ENCODE measurements at places on chromosomes 11 and 22.

- DNase-seq, result no peak
Observed at GRCh38 chr11:105296806-105297205, 157.2 kb upstream of the CARD18 start.

DNA sequence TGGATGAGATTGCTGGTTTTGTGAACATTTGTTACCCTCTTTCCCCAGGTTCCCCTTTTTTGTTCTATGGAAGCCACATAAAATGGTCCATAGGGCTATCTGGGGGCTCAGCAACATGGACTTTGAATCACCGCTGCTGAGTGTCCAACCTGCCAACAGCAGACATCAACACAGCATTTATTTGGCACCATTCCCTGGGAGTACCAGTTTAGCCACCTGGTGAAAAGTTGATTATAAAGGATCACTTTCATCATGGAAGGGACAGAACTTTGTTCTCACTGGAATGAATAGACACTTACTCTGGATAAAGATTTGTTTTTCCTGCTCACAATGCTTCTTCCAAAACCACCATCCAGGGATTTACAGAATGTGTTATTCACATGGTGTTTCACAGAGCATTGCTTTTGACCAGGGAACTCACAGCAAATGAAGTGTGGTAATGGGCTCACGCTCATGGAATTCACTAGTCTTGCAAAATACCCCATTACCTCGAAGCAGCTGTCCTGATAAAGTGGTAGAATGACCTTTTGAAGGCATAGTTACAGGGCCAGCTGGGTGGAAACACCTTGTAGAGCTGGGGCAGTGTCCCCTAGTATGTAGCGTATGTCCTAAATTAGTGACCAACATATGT, 43.9 kb downstream of the ADM start:
- no peak for DNase-seq

GRCh38 chr11:115950660-115951059, 446.4 kb upstream of the CADM1 start:
- DNase-seq, result no peak

- DNase-seq, result no peak
Observed at GRCh38 chr11:21534288-21534687, 658.6 kb upstream of the ANO5 start.

DNA sequence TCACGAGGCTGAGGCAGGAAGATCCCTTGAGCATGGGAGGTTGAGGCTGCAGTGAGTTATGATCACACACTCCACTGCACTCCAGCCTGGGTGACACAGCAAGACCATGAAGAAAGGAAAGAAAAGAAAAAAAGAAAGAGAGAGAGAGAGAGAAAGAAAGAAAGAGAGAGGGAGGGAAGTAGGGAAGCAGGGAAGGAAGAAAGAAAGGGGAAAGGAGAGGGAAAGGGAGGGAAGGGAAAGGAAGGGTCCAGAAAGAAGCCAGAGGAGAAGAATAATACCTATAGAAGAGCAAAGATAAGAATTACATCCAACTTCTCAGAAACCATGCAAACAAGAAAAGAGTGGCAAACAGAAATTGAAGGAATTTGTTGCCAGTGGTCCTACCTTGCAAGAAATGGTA, 17.2 kb upstream of the ZFTA start:
- no peak for DNase-seq

DNA sequence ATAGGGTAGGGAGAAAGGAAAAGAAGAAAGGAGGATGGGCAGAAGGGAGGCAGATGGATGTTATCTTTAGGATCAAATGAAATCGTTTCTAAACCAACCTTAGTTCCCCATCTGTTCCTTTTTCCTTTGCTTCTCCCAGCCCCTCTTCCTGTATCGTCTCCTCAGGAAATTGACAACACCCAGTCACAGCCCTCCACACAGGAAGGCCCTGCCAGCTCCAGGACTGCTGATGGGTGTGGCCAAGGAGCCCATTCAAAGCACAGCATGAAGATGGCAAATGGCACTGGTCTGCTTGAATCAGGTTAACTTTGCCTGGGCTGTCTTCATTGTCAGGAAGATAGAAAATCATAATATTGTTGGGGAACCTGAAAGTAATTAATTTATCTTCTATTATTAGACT, 164.8 kb downstream of the C11orf87 start:
- DNase-seq, result no peak

GRCh38 chr11:121572571-121573059, 119.8 kb upstream of the SORL1-AS1 start:
- no peak for DNase-seq

DNA sequence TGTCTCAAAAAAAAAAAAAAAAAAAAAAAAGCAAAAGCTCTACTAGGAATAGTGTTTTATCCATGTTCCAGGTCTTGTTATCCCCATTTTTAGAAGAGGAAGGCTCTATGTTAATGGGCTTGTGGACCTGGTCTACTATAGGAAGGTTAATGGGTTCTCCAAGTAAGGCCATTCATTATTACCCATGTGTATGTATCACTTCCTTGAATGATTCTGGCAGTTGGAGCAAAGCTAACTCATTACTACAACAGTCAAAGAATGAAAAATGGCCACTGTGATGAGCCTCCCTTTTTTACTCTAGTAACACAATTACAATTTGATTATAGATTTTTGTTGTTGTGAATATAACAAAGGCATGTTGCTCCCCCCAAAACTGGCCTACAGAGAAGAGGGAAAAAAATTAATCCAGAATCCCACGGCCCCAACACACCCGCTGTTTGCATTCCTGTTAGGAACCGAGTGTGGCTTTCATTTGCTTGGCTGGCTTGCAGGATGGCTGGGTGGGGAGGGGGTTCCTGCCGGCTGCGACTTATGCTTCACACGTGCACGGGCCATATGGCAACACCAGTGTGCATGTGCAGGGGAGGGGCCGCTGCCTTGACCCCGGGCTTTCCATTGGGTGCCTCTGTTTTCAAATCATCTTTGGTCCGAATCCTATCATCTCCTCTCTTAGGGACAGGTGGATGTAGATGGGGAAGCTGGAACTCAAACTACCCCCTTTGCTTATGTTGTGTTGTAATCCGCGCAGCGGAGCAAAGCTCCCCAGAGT, 148.8 kb downstream of the HIPK3 start:
- no peak for DNase-seq

GRCh38 chr22:40635043-40635939, 1.2 kb downstream of the MRTFA start:
- DNase-seq, result no peak

DNA sequence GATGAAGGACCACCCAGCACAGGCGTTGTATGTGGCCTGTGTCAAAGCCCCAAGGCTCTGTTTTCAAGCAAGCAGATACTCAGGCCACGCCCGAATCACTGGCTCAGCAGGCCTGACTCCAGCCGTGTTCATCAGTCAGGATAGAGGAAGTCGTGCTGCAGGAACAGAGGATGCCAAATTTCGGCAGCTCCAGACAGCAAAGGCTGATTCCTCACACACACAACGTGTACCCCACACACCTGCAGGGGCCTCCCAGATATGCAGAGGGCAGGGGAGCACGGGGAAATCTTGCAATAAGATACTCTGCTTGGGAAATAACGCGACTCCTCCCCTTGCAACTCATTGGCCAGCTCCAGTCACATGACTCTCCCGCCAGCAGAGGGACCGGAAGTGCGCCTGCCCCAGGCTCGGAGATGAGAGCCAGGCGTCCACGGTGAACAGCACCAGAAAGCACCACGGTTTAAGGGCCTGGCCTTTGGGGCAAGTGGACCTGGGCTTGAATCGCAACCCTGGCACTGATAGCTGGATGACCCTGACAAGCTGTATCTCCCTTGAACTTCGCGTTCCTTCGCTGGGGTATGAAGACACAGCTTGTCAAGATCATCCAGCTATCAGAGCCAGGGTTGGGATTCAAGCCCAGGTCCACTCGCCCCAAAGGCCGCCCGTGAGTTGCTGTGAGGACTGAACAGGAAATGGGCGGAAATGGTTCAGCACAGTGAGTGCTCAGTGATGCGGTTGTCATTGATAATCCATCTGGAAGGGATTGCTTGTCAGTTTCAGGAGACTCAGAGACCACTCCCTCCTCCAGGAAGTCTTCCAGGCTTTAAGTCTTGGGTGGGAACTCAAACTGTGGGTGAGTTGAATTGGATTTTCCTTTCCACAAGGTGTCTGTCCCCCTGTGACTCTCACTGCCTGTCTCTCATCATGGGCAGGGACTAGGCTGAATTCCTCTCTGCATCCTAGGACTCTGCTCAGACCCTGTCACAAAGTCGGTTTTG, 88.5 kb downstream of the MYEOV start:
- DNase-seq, result no peak

GRCh38 chr22:26038365-26038764, 130.9 kb upstream of the SEZ6L start:
- DNase-seq, result no peak

- DNase-seq, result no peak
Observed at GRCh38 chr11:17098658-17099057, 21.2 kb upstream of the RPS13 start.

DNA sequence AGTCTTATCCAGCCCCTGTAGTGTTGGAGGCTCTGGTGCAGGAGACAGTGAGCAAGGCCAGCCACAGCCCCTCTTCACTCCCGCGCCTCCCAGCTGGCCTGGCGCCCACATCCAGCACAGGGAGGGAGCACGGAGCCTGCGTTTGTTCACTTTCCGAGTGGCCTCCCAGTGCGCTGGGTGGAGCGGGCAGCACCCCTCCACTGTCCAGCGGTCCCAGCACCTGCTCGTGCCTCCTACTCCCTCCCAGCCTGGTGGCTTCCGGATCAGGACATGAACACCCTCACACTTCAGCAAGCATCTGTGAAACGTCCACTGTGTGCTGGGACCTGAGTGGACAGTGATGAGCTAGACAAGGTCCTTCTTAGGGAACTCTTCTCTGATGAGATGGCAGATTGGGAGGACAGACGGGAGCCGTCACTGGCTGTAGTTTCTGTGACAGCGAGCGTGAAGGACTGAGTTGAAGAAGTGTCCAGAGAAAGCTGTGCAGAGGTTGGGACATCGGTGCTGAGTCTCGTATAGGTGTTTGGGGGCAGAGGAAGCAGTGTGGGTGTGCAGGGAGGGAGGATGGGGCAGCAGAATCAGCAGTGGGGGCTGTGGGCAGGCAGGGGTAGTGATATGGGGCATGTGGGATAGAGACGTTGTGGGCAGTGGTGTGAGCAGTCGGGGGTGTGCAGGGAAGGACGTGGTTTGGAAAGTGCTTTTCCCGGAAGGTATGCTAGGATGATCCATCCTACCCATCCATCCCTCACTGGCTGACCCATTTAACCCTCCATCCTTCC, 256.8 kb downstream of the TBC1D22A start:
- no peak for DNase-seq

DNA sequence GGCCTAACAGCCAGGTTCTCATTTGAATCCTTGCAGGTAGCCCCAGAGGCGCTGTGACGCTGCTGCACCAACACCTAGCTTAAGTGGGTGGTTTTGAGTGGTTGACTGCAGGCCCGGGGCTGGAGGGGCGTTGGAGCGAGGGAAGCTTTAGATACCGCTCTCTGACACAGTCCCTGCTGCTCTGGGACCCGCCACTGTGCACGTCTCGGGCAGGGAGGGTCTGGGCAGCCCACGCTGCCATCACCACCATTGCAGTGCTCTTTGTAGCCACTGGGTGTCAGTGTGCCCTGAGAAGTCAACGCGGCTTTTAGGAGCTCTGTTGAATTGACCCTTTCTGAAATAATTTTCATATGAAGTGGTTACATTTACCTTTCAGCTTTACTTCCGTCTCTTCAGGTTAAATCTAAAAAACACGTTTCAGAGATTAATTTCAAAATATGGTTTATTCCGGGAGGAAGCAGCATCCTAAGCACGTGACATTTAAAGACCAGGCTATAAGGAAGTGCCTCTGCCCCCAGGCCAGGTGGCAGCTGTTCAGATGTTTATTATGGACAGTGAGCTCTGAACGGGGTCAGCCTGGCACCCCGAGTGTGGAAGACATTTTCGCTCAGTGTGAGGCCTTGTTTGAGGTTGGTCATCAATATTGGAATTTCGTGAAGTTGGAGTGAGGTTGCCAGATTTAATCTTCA, 30.9 kb upstream of the PARVB start:
- DNase-seq, result peak; percentile 18
